ENCODE measurements at places on chromosomes 11 and 22.

DNA sequence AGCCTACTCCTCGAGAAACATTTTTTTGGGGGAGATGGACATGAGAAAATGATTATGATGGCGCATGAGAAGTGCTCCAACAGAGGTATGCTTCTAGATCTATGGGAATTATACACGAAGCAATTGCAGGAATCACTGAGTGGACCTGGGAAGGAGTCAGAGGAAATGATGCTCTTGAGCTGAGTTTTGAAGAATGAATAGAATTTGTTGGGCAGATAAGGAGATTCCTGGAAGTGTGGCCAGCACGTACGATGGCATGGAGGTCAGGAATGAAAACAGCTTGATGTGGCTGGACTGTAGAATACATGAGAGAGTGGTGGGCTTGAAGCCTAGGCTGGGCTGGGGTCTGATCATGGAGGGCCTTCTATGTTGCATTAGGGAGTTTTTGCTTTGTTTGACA lies 31.7 kb downstream of the ADAMTS15 start:
- DNase-seq: no peak

DNA sequence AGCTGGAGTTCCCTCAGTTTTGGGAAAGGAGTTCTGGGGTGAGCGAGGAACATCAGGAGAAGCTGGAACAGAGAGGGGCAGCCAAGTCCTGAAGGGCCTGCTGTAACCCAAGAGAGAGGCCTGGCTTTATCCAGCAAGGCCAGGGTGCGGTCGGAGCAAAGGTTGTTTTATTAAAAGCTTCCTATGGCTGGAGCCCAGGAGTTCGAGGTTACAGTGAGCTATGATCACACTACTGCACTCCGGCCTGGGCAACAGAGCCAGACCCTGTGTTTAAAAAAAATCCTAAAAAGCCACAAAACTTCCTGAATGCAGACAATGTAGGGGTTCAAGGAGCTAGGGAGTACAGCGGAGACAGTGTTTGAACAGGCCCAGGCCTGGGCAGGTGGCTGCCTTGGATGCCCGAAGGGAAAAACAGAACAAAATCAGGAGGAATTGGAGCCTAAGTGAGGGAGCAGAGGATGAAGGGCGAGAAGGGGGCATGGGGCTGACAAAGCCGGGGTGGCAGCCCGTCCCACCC lies 22.2 kb upstream of the MALAT1 start:
- no peak for DNase-seq

DNA sequence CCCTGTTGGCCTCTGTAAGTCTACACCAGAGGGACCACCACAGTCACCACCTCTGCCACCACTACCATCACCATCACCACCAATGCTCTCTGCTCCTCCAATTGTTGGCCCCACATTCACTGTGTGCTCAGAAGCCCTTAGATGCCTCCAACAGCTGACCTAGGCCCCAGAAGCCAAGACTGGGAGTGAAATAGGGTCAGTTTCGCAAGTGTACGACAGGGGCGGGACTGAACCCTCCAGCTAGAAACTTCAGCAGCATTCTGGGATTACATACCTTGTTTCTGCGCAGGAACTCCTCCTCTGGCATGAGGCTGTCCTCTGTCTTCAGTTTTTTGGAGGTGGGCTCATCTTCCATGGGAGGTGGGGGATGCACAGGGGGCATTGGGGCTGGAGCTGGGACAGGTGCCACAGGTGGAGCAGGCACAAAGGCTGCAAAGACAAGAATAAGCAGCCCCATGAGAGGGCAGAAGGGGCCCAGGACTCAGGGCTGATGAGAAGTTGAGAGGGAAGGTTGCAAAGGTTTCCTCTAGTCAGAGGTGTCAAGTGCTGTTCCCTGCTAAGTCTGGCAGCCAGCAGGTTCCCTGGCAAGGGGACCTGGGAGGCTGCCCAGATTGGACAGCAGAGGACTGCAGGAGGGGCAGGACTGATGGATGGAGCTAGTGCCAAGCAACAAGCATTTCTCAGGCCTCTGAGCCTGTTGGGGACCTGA lies 10.2 kb upstream of the TBC1D10A start:
- no peak for DNase-seq

- no peak for DNase-seq
These were observed 290.7 kb downstream of the NTM start for GRCh38 chr11:131661132-131661531.

DNA sequence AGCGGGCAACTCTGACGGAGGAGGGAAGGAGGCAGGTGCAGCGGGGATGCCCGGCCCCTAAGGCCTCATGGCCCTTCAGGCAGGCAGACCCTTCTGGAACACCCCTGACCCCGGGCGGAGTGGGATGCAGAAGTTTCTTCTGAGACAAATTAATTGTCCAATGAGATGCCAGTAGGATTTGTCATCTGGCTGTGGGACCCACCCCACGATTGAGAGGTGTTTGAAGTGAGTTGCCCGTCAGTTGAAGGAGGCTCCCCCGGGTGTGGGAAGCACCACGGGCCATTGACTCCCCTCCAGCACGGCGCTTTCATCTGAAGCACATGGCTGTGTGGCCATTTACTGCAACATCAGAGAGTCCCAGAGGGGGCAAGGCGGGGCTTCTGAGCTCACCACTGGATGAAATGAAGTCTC lies 527.8 kb downstream of the BRD1 start:
- no peak for DNase-seq

- DNase-seq: peak; percentile 50
These were observed 2.0 kb downstream of the HEPN1 start for GRCh38 chr11:124920870-124921609.

- no peak for DNase-seq
These were observed 98.0 kb downstream of the PDE2A start for GRCh38 chr11:72576243-72576595.

- DNase-seq: no peak
These were observed 23.0 kb upstream of the BLID start for GRCh38 chr11:122138744-122139594.

GRCh38 chr11:76577226-76577920 lies 93.2 kb downstream of the LRRC32 start:
- DNase-seq: no peak

DNA sequence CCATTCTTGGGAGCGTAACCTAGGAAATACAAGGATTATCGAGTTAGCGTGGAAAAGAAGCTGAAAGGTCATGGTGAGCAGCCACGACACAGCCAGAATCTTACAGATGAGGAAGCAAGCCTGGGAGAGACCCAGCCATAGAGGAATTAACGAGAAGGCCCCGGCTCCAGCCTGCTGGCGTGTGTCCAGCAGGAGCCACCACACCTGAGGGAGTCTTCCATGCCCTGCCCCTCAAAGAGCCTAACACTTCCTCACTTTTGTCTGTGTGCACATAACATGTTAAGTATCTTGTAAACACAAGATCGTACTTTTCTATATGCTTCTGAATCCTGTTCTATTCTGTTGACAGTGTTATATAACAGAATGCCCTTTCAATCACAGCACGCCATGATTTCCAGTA lies 18.1 kb downstream of the CECR2 start:
- DNase-seq: no peak

GRCh38 chr22:37996079-37996478 lies 11.7 kb upstream of the SOX10 start:
- DNase-seq: no peak

- DNase-seq: no peak
These were observed 20.7 kb downstream of the SPON1 start for GRCh38 chr11:13983081-13983751.

DNA sequence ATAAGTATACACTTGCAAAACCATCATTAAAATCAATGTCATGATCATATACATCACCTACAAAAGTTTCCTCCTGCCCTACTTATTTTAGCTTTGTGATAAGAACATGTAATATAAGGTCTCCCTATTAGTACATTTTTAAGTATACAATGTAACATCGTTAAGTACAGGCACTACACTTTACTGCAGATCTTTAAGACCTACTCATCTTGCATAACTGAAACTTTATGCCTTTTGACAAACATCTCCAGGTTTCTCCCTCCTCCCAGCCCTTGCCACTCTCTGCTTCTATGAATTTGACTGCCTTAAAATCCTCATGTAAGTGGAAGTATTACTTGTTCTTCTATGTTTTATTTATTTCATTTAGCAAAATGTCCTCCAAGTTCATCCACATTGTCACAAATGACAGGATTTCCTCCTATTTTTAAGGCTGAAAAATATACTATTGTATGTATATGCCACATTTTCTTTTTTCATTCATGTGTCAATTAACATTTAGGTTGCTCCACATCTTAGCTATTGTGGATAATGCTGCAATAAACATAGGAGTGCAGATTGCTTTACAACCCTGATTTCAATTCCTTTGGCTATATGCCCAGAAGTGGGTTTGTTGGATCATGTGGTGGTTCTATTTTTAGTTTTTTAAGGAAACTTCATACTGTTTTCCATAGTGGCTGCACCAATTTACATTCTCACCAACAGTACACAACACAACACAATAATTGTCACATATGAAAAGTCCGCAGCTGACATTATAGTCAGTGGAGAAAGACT lies 471.1 kb upstream of the ANO3 start:
- DNase-seq: no peak

GRCh38 chr22:45504373-45505341 lies 2.0 kb downstream of the FBLN1 start:
- no peak for DNase-seq

GRCh38 chr11:118715245-118715831 lies 35.9 kb upstream of the TREH start:
- DNase-seq: no peak

DNA sequence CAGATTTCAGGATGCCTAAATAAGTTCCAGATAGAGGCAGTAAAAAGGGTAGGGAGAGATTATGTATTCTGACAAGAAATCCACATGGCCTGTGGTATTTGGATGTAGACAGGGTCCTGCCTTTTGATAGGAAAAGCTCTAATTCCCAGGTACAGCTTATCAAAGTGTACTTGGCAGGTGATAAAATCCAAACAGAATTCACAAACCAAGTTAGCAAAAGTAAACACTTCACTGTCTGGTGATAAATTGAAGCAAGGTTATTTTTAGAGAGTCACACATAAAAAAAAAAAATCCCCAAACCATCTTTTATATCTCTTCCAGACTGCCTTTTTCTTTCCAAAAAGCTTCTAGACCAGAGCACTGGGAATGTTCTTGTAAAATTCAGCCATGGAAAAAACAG lies 5.7 kb downstream of the CBLIF start:
- no peak for DNase-seq

DNA sequence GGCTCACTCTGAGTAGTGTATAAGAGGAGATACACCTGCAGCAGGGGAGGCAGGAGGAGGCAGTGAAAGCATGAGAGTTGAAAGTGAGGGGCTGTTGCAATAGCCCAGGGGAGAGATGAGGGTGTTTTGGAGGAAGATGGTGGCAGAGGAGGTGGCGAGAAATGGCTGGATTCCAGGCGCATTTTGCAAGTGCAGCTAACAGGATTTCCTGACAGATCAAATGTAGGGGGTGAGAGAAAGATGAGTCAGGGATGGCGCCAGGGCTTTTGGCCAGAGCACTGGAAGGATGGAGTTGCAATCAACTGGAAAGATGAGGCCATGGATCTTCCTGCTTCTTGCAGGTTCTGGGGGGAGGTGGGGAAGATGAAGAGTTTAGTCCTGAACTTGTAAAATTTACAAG lies 16.8 kb upstream of the TSPAN18 start:
- no peak for DNase-seq

DNA sequence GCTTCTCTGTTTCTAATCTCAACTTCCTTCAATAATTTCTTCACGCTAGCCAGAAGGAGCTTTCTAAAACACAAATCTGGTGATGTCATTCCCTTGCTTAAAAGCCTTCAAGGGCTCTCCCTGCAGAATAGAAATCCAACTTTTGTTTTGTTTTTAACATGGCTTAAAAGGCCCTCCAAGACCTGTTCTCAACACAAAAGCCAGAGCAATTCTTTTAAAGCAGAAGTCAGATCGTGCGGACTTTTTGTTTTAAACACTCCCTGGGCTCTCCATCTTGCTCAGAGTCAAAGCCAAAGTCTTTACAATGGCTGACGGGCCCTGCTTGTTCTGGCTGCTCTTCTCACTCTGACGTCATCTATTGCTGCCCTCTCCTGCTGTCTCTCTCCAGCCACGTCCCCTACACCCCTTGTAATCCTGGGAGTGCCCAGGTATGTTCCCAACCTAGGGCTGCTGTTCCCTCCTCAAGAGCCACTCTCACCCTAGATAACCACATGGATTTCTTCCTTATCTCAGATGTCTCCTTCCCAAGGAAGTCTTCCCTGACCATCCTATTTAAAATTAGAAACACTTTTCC lies 22.5 kb downstream of the TECTA start:
- DNase-seq: no peak

- no peak for DNase-seq
These were observed 46.8 kb upstream of the IGLL5 start for GRCh38 chr22:22840780-22841179.

DNA sequence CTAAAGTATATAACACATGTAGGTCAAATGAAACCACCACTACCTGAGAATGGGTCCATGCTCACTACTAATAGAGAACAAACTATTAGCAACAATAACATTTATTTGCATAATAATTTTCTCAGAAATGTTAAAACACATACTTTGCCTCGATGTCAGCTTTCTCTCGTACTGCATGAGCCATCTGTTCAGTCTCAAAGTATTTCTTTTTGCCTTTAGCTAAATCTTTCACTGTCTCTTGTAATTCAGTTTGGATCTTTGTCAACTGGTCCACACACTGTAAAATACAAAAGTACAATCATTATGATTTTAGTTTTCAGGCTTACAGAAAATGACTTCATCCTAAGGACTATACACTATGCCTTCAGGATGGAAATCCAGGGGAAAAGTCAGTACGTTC lies 153.3 kb downstream of the FCHSD2 start:
- no peak for DNase-seq

DNA sequence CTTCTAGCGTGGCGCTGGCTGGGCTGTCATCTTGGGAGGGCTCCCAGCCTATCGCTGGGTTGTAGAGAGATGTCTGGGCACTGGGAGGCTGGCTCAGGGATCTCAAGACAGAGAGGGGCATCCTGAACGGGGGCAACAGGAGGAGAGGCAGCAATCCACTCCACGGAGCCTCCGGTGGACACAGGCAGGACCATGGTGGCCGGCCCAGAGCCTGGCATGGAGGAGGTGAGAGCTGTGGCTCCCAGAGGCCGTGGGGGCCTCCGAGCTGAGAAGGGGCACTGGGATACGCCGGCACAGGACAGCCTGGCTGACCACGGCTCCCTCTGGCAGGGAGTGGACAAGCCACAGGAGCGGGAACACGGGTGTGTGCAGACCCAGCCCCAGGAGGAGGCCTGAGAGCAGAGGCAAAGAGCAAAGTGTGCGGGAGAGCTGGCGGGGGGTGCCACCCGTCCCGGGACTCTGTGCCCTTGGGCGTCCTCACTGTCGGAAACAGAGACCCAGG lies 9.1 kb downstream of the MRGPRF start:
- no peak for DNase-seq

GRCh38 chr11:57679396-57679795 lies 11.5 kb downstream of the ZDHHC5 start:
- no peak for DNase-seq

DNA sequence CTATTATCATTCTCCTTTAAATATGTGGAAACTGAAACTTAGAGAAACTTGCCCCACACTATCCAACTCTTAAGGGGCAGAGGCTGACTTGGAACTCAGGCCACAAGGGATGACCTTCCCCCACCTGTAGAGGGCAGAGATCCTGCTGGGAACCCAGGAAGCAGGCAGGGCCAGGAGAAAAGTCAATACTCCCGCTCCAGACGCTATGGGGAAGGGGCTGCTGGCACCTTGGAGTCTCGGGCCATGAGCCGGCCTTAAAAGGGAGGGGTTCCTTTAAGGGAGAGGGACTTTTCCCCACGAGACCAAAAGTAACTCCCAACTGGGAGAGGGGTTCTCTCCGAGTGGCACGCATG lies 620 bp upstream of the ANO5 start:
- no peak for DNase-seq

GRCh38 chr11:88475991-88476418 lies 138.5 kb upstream of the CTSC start:
- no peak for DNase-seq

- DNase-seq: no peak
These were observed 355.9 kb upstream of the RAG2 start for GRCh38 chr11:36953976-36954375.

- DNase-seq: no peak
These were observed 29.4 kb downstream of the SIK2 start for GRCh38 chr11:111631666-111632039.

All from stimulated activated CD8-positive, alpha-beta memory T cell treated with anti-CD3 and anti-CD28 coated beads, Interleukin-7, amount 100 ng/mL, for 24 hours (primary cell).